NCI-H345 (cell line): ENCODE measurements at places on chromosomes 13 and 19.

DNA sequence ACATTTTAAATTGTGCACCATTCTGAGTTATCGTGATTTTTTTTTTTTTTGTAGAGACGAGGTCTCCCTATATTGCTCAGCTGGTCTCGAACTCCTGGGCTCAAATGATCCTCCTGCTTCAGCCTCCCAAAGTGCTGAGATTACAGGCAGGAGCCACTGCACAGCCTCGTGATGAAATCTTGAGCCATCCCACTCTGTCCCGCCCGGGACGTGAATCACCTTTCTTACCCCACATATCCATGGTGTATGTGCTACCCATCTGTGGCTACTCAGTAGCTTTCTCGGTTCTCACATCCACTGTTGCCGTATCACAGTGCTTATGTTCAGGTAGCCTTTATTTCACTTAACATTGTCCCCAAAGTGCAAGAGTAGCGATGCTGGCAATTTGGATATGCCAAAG, 26.5 kb downstream of the PAK4 start:
- no peak for DNase-seq

- DNase-seq: no peak
Observed at GRCh38 chr13:50998326-50998725, 88.7 kb downstream of the RNASEH2B start.

DNA sequence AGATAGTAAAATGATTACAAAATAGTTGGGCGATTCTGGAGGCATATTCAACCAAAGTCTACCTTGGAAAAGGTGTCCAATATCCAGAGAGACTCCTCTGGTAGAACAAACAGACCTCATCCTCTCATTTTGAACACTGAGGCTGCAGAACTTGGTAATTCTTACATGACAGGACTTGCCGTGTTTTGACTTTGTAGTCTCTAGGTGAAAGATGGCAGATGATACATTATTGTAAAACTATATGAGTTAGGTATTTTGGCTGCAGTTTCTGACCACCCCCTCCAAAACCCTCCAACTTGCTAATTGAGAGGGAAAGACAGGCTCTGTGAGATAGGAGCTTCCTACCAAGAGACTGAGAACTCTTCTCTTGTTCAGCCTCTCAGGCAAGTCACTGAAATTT, 22.6 kb downstream of the SAE1 start:
- no peak for DNase-seq

GRCh38 chr13:114286808-114287207, 5.4 kb downstream of the UPF3A start:
- no peak for DNase-seq

GRCh38 chr13:53142306-53142705, 113.7 kb downstream of the OLFM4 start:
- DNase-seq: no peak

DNA sequence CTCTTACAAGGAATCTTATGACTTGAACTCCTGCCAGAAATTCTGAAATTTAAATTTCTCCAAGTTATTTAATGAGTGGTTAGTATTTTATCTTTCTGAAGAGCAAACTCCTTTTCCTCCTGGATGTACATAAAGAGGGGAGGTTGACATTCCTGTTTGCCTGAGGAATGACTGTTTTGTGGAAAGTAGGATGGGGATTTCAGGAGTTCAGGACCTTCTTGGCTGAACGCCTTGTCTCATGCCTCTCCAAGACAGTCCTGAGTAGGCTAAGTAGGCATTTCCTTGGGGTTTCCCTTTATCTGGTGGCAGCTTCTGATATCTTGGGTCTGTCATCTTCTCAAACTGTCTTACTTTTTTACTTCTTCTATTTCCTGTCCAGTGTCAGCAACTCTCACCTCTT, 356.6 kb downstream of the TDRD3 start:
- no peak for DNase-seq

DNA sequence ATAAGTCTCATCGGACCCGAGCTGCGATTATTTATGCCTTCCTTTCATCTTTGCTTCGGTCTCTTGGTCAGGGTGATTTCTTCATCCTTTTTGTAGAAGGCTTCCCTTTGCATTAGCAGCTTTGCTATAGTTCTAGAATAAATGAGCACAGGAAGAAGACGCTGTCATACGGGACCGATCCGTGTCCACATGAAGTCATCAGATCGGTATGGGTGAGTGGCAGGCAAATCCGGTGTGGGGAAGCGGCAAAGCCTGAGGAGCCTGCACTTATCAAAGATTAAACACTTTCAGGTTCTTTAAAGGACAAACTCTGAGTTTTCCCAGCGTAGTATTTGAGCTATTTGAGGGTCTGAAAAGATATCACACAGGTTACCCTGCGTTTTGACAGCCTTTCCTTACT, 119.3 kb downstream of the IRS2 start:
- no peak for DNase-seq

DNA sequence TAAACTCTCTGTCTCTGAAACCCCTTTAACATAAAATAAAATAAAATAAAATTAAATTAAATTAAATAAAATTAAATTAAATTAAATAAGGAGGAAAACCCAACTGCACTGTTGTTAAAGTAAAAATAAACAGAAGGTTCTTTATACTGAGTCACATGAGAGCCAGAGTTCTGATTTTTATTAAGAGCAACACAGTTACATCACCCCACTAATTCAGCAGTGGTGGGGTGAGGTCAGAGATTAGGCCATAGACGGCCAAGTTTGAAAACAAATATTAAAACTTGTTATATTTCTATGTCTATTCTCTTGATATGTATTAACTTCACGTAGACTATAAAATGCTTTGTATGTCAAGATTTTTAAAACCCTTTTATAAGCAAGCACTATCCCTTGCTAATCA, 59.5 kb downstream of the MYCBP2 start:
- DNase-seq: no peak

- DNase-seq: no peak
Observed at GRCh38 chr13:73228546-73228945, 169.7 kb downstream of the KLF5 start.

GRCh38 chr13:113405481-113406300, 41.8 kb upstream of the GRTP1 start:
- peak; percentile 83 for DNase-seq

GRCh38 chr13:56736966-56737365, 403.8 kb upstream of the PRR20A start:
- no peak for DNase-seq

DNA sequence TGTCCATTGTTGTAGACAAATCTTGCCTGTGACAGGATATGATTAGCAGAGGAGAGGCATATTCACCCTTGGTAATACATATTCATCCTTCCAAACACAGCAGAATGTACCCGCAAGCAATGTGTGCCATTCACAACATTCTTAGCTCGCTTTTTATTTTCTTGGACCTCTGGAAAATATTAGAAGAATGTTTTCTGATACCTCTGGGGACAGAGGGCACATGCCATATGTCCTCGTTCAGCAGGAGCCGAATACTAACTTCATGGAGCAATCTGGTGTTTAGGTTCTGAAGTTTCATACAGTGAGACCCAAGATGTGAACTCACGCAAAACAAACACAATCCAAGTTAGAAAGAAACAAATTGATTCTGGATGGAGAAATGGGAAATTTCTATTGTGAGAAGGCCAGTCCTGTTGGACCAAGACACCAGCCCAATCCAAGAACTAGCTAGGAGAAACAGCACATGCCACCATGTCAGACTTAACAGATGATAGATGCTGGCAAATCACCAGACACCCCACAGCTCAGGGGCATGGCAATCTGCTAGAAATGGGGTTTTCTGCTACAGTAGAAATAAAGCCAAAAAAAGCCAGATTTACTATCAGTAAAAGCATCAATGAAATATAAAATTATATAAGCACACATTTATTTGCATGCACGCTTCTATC, 297.4 kb downstream of the DCLK1 start:
- no peak for DNase-seq

DNA sequence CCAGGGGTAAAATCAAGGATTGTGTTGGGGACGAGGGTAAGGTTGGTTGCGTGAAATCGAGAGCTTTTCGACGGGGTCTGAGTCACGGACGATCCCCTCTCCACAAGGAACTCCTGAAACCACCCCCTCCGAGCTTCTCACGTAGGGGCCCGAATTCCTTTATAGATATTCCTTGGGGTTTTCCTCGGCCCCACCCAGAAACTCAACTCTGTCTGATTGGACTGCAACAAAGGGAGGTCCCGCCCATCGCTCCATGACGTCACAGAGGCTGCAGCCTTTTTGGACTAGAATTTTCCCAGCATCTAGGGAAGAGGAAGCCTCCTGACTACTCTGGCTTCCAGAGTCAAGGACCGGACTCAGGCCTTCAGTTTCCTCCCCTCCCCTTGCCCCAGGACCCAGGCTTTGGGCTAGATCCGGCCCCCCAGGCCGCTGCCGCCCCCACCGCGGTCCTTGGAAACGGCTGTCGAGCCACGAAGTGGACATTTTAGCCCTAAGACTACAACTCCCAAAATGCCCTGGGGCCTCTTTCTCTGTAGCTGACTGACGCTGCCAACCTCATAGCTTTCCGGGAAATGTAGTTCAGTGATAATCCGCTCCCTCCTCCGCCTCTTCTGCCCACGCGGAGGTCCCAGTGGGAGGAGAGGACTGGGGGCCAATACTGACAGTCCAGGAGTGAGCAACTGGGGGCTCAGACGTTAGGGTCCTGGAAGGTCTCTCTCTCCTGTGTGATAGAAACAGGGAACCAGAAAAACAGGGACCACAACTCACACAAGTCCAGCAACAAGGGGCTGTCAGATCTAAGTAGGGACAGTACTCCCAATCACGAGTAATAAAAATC, at the start of gene IZUMO1:
Gene IZUMO1, minus strand, starts transcription at position 172 of the 838 bp plus-strand sequence. CDS start 1,050 bp downstream, outside the sequence.
- DNase-seq: no peak

- DNase-seq: peak; percentile 26
Observed at GRCh38 chr13:49635599-49636433, 7.5 kb downstream of the ARL11 start.

- DNase-seq: no peak
Observed at GRCh38 chr13:94170145-94170571, 309.3 kb downstream of the DCT start.

GRCh38 chr13:87680298-87680697, 9.1 kb downstream of the SLITRK5 start:
- DNase-seq: peak; percentile 85

GRCh38 chr13:78601874-78602560, 1.3 kb downstream of the POU4F1 start:
- DNase-seq: no peak

- no peak for DNase-seq
Observed at GRCh38 chr19:18915639-18916038, 3.5 kb downstream of the COPE start.

DNA sequence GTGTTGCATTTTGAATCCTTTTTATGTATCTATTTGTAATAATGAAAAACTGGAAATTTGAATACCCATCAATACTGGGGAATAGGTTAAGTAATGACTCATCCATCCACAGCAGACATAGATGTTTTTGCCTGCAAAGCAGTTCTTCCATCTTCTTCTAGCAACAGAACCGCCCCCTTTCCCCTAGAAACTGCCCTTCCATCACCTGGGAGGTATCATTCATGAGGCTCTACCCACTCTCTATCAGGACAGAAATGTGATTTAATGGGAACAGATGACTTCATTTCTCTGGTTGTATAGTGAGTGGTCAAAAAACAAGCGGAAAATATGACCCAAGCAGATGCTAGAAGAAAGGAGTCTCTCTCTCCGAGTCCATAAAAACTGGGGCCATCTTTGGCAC, 532.8 kb downstream of the UQCRFS1 start:
- no peak for DNase-seq

DNA sequence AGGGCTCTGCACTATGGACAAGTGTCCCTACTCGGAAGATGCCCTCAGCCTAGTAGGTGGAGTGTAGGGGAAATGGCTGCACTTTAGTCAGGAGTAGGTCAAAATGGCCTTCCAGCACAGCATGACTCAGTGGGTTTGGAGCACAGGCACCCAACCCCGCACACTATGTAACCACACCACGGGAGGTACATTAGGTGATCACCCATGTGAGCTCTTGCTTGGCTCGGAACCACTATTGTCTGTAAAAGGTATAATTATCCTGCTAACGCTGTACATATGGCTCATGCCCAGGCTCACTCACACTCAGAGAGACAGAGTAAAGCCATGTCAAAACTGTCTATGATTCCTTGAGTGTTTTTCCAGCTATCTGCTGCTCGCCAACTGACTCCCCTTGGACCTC, 156.9 kb upstream of the DACH1 start:
- no peak for DNase-seq

- no peak for DNase-seq
Observed at GRCh38 chr13:51435002-51435578, 17.7 kb downstream of the INTS6 start.

DNA sequence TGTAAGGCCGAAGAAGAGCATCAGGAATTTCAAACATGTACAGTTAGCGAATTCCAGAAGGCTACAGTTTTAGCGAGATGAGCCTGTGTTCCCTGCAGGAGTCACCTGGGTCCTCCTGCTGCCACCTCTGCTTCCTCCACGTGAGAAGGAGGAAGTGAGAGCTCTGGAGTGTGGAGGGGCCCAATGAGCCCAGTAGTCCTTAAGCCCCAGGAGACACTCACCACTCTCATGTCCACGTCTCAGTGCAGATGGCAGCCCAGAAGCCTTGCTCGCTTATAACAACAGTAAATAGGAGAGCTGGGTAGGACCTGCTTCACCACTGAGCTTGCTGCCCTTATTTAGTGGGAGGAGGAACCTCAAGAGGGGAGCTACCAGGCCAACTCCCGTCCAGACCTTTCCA, 44.3 kb downstream of the SERP2 start:
- no peak for DNase-seq

- DNase-seq: no peak
Observed at GRCh38 chr13:101019126-101019525, 344.5 kb upstream of the TMTC4 start.

GRCh38 chr19:29404951-29405727, 120.7 kb upstream of the VSTM2B start:
- DNase-seq: peak; percentile 99

- DNase-seq: no peak
Observed at GRCh38 chr13:110347535-110348308, 40.6 kb downstream of the COL4A2 start.

- DNase-seq: no peak
Observed at GRCh38 chr13:49436890-49437289, 7.0 kb downstream of the CAB39L start.

GRCh38 chr13:100532836-100533435, 55.7 kb downstream of the GGACT start:
- no peak for DNase-seq

- DNase-seq: no peak
Observed at GRCh38 chr13:80000684-80001509, 340.0 kb downstream of the SPRY2 start.

- peak; percentile 54 for DNase-seq
Observed at GRCh38 chr13:20495087-20496023, 30.3 kb downstream of the CRYL1 start.

GRCh38 chr19:55289117-55289796, 5.5 kb downstream of the BRSK1 start:
- DNase-seq: no peak

GRCh38 chr13:102680133-102680717, 14.6 kb downstream of the METTL21C start:
- no peak for DNase-seq
